Astrocyte (in vitro differentiated cells and primary cell): ENCODE measurements at places on chromosomes 1 and 21. TPM values are rescaled to one million over a fixed set of nuclear protein-coding genes. Genes with fewer than 3 reads are reported as not detected.

Gene ALPL
- total RNA-seq = 24.3 and 45.4 TPM in 2 replicates

Gene CHI3L2
- 0.65 TPM in 1 of 2 replicates, not detected in the other for total RNA-seq

Gene SASS6
- 3.6 and 3.7 TPM in 2 replicates for total RNA-seq

Gene ELAPOR1
- 1.2 and 1.7 TPM in 2 replicates for total RNA-seq

Gene IRF6
- 16.2 and 21.2 TPM in 2 replicates for total RNA-seq

Gene DNM3
- 4.7 and 6.5 TPM in 2 replicates for total RNA-seq

Gene CLCA1
- total RNA-seq = not detected in 2 replicates

Gene NBPF6
- not detected in 2 replicates for total RNA-seq

Gene NBPF19
- total RNA-seq = 17.5 and 17.9 TPM in 2 replicates

Gene PRDX6
- 459 and 520 TPM in 2 replicates for total RNA-seq

Gene KIF17
- 2.2 and 2.3 TPM in 2 replicates for total RNA-seq

Gene HSD3B1
- total RNA-seq = 0.61 and 2.8 TPM in 2 replicates

Gene LDLRAP1
- 7.9 and 8.0 TPM in 2 replicates for total RNA-seq

Gene MMEL1
- not detected in 2 replicates for total RNA-seq

Gene ELOA
- 58.1 and 62.2 TPM in 2 replicates for total RNA-seq

Gene VCAM1
- 3.2 and 4.6 TPM in 2 replicates for total RNA-seq

Gene C1orf116
- 0.14 and 0.86 TPM in 2 replicates for total RNA-seq

Gene CR2
- total RNA-seq = 0.07 and 0.09 TPM in 2 replicates

Gene HUNK
- 0.34 and 0.77 TPM in 2 replicates for total RNA-seq

Gene FMOD
- total RNA-seq = not detected in 2 replicates

Gene GBP6
- 0.07 TPM in 1 of 2 replicates, not detected in the other for total RNA-seq

Gene ADGRL4
- total RNA-seq = 18.7 and 19.6 TPM in 2 replicates

Gene TACSTD2
- 0.87 and 3.0 TPM in 2 replicates for total RNA-seq

Gene ADPRS
- 28.7 and 32.2 TPM in 2 replicates for total RNA-seq

Gene CFHR4
- not detected in 2 replicates for total RNA-seq

Gene HS2ST1
- total RNA-seq = 34.7 and 38.7 TPM in 2 replicates

Gene AIRE
- 0.07 TPM in 1 of 2 replicates, not detected in the other for total RNA-seq

Gene PLA2G2F
- total RNA-seq = 0.23 TPM in 1 of 2 replicates, not detected in the other

Gene CADM3
- total RNA-seq = 18.2 and 26.2 TPM in 2 replicates

Gene PLPP3
- total RNA-seq = 1.2 and 2.2 TPM in 2 replicates

Gene RHBDL2
- total RNA-seq = not detected in 2 replicates

Gene HSPB7
- total RNA-seq = 0.45 and 0.55 TPM in 2 replicates

Gene NMNAT2
- 0.36 and 0.50 TPM in 2 replicates for total RNA-seq

Gene OLIG2
- 2.5 and 2.6 TPM in 2 replicates for total RNA-seq

Gene SMCP
- total RNA-seq = not detected in 2 replicates

Gene DYNLT5
- total RNA-seq = 0.20 TPM in 1 of 2 replicates, not detected in the other

Gene SLAMF7
- total RNA-seq = 0.31 and 0.32 TPM in 2 replicates

Gene PLEKHO1
- 63.0 and 63.7 TPM in 2 replicates for total RNA-seq

Gene GABRD
- not detected in 2 replicates for total RNA-seq

Gene CALML6
- 0.91 and 1.4 TPM in 2 replicates for total RNA-seq

Gene ALG14
- total RNA-seq = 6.9 and 8.1 TPM in 2 replicates

Gene UBXN10
- total RNA-seq = 0.09 and 0.19 TPM in 2 replicates

Gene AGO4
- total RNA-seq = 9.8 and 10.0 TPM in 2 replicates

Gene OR6N2
- not detected in 2 replicates for total RNA-seq

Gene ENSA
- 83.9 and 99.6 TPM in 2 replicates for total RNA-seq

Gene SERBP1
- 196 and 214 TPM in 2 replicates for total RNA-seq

Gene HES3
- not detected in 2 replicates for total RNA-seq

Gene FYB2
- total RNA-seq = 0.14 and 0.26 TPM in 2 replicates

Gene HIPK1
- 54.0 and 55.4 TPM in 2 replicates for total RNA-seq

Gene GPR3
- total RNA-seq = 0.75 and 0.86 TPM in 2 replicates

Gene CA6
- total RNA-seq = not detected in 2 replicates

Gene S100B
- total RNA-seq = 1.0 and 2.0 TPM in 2 replicates

Gene C1orf115
- 1.1 and 1.8 TPM in 2 replicates for total RNA-seq

Gene OR2L8
- not detected in 2 replicates for total RNA-seq

Gene DMRTA2
- not detected in 2 replicates for total RNA-seq

Gene OR2G6
- not detected in 2 replicates for total RNA-seq

Gene KRTAP19-6
- total RNA-seq = not detected in 2 replicates

Gene ANKRD65
- total RNA-seq = 0.64 TPM in 1 of 2 replicates, not detected in the other

Gene ATP6V1G3
- total RNA-seq = not detected in 2 replicates
